GM19239 (cell line): ENCODE measurements at places on chromosomes 13 and 19.

- no peak for DNase-seq
Measured at GRCh38 chr19:54316746-54317107, 3.8 kb upstream of the LILRA5 start.

- DNase-seq, result no peak
Measured at GRCh38 chr13:52848455-52849195, at the start of gene PCDH8. TSS of gene PCDH8 (minus strand) at chr13:52848640. CDS start at chr13:52848436, 204 bp downstream.

GRCh38 chr19:38912600-38913514 is 871 bp upstream of the CCER2 start:
- no peak for DNase-seq

DNA sequence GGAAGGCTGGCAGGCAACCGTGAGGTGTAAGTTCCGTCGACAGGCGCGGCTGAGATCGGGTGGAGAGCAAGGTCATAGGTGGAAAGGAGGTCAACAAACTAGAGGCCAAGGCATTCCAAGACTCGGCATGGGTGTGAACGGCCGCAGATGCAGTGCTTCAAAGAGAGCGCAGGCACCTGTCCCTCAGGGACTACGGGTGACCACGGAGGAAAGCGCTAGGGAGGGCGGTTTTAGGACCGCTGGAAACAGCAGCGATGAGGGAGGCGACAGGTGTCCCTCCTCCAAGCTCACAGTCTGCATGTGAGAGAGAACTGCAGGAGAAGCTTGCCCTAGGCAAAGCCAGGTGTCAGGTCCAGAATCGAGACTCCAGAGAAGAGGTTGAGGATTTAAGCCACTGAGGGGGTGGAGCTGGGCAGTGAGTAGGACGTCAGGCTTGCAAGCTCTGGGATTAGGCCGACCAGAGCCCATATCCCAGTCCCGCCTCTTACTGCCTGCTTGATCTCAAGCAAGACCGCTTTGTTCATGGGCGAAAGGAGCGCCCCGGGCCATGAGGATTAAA is 1.6 kb upstream of the MLNR start:
- no peak for DNase-seq

- no peak for DNase-seq
Measured at GRCh38 chr13:99812625-99813024, 158.9 kb downstream of the ZIC5 start.

DNA sequence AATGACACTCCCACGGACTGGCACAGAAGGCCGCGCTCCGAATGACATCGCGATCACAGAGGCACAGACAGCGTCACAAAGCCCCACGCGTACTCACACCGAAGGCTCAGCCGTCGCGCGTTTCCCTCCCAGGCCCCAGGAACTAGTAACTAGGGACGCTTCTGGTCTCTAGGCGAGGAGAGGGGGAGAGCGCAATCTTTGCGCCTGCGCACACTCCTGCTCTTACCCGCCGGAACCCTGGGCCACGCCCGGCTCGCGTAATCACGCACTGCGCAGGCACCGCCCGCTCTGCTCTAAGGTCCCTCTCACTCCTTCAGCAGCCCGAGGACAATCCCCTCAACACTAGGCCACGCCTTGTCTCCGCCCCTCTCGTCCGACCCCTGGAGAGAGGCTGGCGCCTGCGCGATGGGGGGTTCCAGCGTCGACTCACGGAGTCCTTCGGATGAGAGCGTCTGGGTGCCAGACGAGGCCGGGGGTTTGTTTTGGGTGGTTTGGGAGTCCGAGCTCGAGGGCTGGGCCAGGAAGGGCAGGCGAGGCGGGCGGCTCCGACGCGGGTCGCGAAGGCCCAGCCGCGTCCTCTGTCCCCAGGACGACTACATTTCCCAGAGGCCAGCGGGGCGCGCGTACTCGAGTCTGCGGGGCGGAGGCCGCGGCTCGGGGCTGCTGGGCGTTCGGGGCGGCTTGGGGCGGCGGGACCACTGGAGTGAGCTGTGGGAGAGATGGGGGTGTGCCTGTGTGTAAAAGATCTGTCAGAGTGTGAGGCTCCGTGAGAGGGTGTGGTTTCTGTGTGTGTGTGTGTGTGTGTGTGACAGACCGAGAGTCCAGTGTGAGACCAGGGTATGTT is at the start of gene ZNF471:
ZNF471 (plus strand) TSS at position 410 of the 844 bp plus-strand sequence. CDS start 3,717 bp downstream, outside the sequence.
- no peak for DNase-seq

- no peak for DNase-seq
Measured at GRCh38 chr13:29703421-29703820, 107.9 kb upstream of the SLC7A1 start.

- no peak for DNase-seq
Measured at GRCh38 chr13:91778123-91778522, 379.7 kb downstream of the GPC5 start.

- no peak for DNase-seq
Measured at GRCh38 chr13:80921971-80922370, 581.0 kb upstream of the SPRY2 start.

DNA sequence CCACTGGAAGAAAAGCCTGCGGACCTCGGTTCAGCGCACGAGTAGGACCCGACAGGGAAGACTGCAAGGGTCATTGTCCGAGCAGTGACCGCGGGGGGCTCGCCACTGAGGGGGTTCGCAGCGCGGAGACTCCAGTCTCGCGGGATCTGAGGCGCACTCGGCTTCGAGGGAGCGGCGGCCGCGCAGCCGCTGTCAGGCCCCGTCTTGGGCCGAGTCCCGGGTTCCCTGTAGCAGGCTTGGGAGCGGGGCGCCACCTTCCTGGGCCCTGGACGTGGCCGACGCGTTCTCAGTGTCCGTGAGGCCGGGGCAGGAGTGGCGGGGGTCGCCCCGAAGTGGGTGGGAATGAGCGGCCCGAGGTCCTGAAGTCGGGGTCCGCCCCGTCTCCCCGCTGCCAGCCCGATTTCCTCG is 474 bp upstream of the FAM174C start:
- no peak for DNase-seq

GRCh38 chr13:46663206-46664037 is 110.5 kb downstream of the LRCH1 start:
- no peak for DNase-seq

DNA sequence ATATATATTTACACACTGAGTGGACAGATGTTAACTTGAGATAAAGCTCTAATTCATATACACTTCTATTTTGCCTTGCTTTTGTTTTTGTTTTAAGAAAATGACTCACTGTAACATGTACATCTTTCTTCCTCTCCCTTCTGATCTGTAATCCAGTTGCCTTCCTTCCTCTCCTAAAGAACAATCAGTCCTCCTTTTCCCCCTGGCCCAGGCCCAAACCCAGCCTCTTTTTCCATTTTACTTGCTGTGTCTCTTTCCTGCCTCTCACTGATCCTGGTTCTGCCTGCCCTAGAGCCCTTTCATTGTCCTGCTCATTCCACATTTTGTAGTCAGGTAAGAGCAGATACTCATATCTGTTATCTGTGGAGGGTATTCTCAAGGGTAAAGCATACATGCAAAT is 50.8 kb downstream of the ZAR1L start:
- no peak for DNase-seq

DNA sequence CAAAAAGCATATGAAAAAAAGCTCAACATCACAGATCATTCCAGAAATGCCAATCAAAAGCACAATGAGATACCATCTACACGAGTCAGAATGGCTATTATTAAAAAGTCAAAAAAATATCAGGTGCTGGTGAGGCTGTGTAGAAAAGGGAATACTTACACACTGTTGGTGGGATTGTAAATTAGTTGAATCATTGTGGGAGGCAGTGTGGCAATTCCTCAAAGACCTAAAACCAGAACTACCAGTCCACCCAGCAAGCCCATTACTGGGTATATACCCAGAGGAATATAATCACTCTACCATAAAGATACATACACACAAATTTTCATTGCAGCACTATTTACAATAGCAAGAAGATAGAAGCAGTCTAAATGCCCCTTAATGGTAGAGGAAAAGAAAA is 529.9 kb downstream of the SLITRK1 start:
- no peak for DNase-seq

DNA sequence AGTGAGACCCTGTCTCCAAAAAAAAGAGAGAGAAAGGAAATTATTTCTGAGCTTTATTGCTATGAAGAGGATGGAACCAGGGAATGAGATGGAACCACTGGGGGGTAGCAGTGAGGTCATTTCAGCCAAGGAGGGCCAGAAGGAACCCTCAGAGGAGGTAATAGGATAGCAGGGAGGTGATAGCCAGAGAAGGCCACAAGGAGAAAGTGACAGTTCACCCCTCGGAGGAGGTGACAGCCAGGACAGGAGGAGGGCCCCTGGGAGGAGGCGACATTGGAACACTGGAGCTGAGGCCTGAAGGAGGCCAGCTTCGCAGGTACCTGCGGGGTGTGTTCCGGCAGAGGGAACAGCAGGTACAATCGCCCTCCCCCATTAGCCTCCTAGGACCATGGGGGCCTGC is 675 bp upstream of the PGPEP1 start:
- no peak for DNase-seq

DNA sequence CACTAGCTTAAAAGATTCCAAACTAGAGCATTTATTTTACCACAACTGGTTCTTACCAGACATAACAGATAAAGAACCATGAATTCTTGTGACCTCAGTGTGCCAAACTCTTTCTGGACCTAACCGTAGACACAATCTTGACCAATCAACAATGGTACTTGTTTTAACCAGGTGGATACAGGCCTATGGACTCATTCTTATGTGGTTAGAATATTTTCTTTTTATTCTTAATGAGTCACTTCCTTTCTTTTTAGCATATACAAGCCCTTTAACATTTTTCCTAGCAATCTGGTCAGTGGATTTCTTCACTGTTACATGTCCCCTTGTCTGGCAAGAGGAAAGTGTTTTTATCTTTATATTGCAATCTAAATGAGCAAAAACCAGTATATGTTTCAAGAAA is 792.1 kb upstream of the SPRY2 start:
- no peak for DNase-seq

- DNase-seq, result no peak
Measured at GRCh38 chr19:48676887-48677286, 4.1 kb upstream of the NTN5 start.

DNA sequence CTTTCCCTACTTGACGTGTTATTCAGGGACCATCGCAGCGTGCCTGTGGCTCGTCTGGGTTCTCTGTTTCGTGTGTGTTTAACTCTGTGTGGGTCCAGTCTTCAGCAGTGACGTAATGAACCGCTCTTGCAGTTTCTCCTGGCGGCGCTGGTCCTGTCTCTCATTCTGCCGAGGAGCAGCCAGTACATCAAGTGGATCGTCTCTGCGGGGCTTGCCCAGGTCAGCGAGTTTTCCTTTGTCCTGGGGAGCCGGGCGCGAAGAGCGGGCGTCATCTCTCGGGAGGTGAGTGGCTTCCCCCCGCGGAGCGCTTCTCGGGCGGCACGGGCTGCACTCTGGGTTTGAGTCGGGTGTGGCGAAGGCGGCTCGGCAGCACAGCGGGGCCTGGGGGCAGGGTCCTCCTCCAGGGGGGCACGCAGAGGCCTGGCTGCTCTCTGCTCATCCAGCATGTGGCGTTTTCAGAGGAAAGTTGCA is 36.3 kb upstream of the TFDP1 start:
- DNase-seq, result no peak

DNA sequence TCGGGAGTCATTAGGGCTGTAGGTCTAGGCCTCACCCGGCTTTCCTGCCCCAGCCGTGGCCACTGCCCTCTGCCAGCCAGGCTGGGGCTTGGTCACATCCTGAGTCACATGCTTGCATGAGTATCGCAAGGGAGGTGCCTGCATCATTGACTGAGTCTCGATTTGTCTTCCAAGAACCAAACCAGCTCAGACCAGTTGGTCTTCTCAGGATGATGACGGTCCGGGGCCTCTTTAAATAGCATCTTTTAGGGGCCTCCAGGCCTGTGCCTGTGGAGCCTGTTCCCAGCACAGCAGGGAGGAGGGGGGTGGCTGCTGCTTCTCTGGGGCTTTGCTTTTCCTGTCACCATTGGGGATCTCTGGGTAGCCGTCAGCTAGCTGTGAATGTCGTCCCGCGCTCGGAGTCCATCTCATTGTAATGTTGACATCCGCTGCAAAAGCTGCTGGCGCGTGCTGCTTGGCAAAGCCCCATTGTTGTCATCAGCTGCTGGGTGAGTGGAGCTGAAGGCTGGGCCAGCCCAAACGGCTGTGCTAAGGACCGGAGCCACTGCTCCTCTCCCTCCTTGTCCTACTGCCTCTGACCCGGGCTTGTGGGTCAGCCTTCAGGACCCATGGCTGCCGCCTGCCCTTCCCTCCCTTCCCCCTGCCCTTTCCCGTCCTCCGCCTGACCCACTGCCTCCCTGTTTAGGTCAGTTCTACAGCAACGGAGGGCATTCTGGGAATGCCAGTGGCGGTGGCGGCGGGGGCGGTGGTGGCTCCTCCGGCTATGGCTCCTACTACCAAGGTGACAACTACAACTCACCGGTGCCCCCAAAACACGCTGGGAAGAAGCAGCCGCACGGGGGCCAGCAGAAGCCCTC is 14.3 kb upstream of the QTRT1 start:
- no peak for DNase-seq

- peak; percentile 81 for DNase-seq
Measured at GRCh38 chr19:32691291-32691951, at the start of gene NUDT19. TSS of gene NUDT19 (plus strand) at chr19:32691821. CDS start at chr19:32691961, 140 bp downstream.

DNA sequence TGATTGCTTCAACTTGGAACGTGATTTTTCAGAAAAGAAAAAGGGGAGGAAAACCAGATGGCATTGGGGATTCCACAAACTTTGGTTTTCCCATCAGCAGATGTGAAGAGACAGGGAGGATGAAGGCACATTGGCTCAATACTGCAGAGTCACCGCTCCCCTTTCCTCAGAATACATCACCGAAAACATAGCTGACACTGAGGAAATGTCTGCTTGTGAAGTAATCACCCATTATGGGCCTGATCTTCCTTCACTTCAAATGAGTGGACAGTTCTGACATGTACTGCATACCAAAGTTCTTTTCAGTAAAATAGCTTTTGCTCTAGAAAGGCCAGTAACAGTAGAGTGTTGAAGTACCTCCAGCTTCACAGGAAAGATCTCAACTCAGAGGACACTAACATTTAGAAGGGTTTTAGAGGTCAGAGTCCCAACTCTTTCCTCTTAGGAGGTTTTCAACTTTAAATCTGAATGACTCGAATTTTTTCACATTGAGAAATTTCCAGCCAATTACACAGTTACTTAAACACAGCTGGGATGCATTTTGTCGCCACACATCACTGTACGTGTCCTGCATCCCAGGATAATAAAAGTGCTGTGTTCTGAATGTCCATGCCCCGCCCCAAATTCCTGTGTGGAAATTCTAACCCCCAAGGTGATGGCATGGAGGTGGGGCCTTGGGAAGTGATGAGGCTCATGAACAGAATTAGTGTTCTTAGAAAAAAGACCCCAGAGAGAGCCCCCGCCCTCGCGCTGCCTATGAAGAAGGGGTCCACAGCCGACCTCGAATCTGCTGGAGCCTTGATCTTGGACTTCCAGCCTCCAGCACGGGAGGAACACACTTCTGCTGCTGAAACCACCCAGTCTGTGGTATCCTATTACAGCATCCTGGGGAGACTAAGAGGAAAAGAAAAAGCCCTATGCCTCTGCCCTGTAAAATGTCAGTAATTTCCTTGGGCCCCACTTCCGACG is 77.7 kb downstream of the COL4A1 start:
- no peak for DNase-seq

- DNase-seq, result no peak
Measured at GRCh38 chr13:72570019-72570418, 157.4 kb downstream of the MZT1 start.

DNA sequence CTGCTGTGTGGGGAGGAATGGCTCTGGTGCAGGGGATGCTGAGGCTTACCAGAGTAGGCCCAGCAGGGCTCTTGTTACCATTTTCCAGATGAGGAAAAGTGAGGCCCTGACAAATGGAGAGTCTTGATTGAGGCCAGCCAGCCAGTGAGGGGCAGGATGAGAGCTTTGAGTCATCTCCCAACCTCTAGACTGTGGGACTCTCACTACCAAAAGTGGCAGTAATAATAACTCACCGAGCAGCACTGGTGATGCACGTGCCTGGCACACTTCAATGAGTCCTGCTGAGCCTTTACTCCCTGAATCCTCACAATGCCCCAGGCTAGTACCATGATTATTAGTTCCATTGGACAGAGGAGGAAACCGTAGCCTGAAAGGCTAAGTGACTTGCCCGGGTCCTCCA is 7.8 kb downstream of the CIC start:
- DNase-seq, result no peak
